ENCODE measurements at places on chromosomes 6 and 20.

- no peak for DNase-seq
Observed at GRCh38 chr6:122069932-122070331, 329.5 kb upstream of the HSF2 start.

GRCh38 chr6:161622779-161623178 is 348.9 kb upstream of the AGPAT4 start:
- DNase-seq = no peak

GRCh38 chr20:25408170-25408547 is 686 bp downstream of the GINS1 start:
- DNase-seq = no peak

- peak; percentile 53 for DNase-seq
Observed at GRCh38 chr6:30743099-30744053, 889 bp upstream of the FLOT1 start.

- no peak for DNase-seq
Observed at GRCh38 chr6:145755682-145756081, 20.4 kb upstream of the EPM2A start.

- DNase-seq = no peak
Observed at GRCh38 chr20:3014179-3014578, 29.2 kb upstream of the GNRH2 start.

GRCh38 chr20:37360391-37361115 is 14.6 kb downstream of the SRC start:
- no peak for DNase-seq

DNA sequence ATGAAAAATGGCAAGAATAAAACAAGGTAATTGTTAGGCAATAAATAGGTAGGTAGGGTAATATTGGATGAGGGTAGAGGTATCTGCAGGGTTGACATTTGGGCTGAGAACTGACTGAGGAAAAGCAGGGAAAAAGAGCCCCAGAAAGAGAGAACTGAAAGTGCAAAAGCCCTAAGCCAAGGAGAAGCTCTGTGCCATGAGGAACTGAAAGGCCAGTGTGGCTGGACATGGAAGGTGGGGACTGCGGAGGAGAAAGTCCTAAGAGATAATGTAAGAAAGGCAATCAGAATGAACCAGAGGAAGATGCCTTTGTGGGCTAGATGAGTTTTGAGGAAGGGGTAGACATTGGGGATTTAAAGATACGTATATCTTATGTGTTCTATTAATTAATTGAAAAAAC is 9.9 kb upstream of the HIVEP2 start:
- DNase-seq = no peak
